T-helper 2 cell treated with Interferon-gamma antibody and Interleukin-4, amounts not matched to agents 5 μg/mL and 100 μg/mL, for 36 hours (primary cell): ENCODE measurements at places on chromosomes 1 and 21.
A peak's percentile ranks its signal among the peaks of the same experiment; 100 is the strongest.

DNA sequence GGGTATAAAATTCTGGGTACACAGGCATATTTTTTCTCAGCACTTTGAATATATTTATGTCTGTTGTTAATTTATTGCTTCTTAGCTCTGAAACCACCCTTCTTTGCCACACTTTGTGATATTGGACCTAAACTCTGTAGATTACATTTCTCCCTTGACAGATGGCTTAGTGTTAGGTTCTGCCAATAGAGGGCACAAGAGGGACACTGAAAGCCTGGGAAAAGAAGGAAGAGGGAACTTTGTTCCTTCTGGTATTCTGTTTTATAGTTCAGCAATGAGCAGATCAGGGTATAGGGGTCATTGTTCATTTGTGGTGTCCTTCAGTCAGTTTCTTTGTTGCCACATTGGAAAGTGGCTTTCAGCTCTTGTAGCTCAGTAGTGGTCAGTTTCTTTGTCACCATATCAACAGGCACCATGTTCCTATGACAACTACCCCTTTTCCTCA lies 423.5 kb upstream of the PROX1 start:
- no peak for DNase-seq

- no peak for DNase-seq
Observed at GRCh38 chr21:24424776-24425175, 1182.5 kb downstream of the MRPL39 start.

- no peak for DNase-seq
Observed at GRCh38 chr1:64077281-64077940, 126.0 kb upstream of the UBE2U start.

GRCh38 chr1:62800825-62801306 lies 16.9 kb downstream of the ATG4C start:
- DNase-seq: no peak

DNA sequence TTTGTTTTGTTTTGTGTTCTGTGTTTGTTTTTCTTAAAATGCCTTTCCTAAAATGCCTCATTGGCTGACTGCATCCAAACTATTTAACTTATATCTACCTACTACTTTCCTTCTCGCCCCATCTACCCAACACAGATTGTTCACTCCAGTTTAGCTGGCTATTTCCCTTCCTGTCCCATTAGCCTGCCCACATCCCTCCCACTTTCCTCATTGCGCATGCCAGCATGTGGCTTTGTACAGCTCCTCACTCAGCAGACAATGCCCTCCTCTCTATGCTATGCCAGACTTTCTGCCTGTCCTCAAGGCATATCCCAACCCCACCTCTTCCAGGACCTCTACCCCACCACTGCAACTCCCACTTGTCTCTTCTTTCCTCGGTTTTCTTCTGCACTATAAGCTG lies 94.7 kb upstream of the C1orf21 start:
- DNase-seq: no peak

GRCh38 chr21:42518626-42519025 lies 5.0 kb downstream of the SLC37A1 start:
- no peak for DNase-seq

GRCh38 chr1:4271338-4271998 lies 371.4 kb upstream of the C1orf174 start:
- DNase-seq: no peak

GRCh38 chr1:66243548-66244130 lies 290.3 kb upstream of the SGIP1 start:
- peak; percentile 36 for DNase-seq

DNA sequence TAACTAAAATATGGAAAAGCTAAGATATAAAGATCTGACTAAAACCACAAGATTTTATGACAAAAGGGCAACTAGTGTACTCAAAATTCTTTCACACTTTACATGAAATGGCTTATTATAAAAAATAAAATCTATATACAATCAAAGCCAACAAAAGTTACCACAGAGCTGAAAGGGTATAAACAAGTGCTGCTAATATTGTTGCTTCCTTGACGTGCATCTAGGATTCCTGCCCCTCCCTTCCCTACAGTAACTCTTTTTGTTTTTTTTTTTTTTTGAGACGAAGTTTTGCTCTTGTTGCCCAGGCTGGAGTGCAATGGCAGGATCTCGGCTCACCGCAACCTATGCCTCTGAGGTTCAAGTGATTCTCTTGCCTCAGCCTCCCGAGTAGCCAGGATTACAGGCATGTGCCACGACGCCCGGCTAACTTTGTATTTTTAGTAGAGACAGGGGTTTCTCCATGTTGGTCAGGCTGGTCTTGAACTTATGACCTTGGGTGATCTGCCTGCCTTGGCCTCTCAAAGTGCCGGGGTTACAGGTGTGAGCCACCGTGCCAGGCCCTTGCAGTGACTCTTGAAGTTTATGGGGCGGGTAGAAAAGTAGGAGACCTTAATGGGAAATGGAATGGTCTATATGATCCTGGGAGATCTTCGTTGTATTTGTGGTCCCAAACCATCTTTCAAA lies 4.5 kb downstream of the SRSF4 start:
- no peak for DNase-seq

DNA sequence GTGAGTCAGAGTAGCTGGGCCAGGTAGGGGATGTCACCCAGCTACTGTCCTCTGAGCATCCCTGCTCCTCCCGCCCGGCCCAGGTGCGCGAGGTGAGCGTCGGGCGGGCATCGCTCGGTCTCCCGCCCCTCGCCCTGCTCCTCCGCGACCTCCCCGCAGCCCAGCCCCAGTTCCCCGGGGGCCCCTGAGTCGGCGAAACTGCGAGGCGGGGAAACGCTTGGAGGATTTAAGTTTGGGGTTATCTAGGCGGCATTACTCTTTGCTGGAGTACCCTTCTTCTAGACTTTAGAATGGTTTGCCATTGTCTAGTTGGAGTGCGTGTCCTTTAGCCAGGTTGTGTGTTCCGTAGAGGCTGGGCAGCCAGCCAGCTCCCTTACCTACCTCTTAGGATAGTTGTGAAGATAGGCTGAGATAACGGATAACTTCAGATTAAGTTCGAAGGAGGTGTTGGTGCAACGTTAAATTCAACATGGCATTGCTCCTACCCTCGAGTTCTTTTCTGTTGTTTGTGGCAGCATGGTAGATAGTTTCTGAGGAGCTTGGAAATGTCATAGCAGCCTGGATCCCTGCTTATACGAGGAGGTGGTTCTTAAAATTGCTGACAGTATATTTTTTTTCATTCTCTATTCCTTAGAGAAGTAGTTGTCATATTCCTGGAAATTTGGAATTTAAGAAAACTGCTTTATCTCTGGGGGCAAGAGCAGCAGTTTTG lies 697 bp downstream of the AGO3 start:
- no peak for DNase-seq

GRCh38 chr1:110880708-110881374 lies 7.9 kb downstream of the CD53 start:
- DNase-seq: peak; percentile 66

DNA sequence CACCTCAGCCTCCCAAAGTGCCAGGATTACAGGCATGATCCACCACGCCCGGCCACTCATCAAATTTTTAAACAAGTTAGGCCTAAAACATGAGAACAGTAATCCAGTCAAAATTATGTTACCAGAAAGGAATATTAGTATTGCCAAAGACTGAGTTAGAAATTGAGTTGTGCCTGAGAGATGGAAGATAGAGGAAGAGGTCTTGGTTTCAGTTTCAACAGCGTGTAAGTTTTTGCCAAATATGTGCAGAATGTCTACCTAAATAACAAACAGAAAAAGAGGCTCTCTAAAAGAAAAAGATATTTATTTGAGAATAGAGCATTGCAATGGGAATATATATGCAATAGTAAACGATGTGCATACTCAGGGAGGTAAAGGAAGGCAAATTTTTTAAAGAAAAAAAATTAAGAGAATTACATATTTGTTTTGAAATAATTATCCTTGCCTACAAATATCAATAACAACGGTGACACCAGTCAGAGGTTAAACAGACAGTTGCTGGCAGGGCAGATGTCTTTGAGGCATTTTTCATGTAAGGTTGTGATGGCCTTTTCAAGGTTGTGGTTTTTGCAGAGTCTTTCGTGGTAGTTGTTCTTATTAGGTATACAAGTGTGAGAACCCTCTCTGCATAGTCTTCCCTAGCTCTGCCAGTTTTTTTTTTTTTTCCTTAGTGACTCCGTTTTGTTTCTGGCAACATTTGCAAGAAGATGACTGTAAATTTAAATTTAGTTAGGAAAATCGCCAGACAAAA lies 2.2 kb upstream of the CD1B start:
- DNase-seq: no peak

DNA sequence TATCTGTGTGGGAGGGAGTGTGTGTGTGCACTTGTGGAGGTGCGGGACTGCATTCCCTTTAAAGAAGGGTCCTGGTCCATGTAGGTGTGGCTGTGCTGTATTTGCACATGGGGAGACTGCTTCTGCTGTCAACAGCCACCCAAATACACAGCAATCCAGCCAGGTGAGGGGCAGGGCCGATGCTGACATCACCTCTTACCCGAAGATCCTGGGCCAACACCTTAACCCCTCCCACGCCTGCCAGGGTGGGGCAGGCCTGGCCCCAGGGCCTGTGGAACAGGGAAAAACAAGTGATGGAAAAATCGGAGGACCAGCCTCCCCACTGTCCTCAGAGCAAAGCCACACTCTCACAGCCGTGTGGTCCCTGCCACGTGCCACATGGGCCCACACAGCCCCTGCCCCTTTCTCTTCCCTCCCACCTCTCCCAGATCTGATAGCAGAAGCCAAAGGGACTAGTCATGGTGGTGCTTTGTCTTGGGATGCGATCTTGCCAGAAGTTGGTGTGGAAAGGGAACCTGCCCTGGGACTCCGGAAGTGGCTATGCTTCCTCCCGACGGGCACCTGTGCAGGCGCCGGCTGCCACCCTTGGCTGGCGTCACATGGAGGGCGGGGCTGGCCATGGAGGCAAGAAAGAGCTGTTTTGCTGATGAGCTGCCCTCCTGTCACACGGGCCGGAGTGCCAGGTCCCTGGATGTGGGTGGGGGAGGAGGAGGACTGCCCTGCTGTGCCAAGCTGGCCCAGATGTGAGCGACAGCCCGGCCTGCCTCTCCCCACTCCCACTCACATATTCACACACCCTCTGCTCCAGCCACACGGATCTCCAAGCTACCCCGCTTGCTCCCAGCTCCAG lies 7.8 kb upstream of the CASZ1 start:
- DNase-seq: no peak

GRCh38 chr1:196611873-196612272 lies 3.6 kb upstream of the KCNT2 start:
- no peak for DNase-seq

DNA sequence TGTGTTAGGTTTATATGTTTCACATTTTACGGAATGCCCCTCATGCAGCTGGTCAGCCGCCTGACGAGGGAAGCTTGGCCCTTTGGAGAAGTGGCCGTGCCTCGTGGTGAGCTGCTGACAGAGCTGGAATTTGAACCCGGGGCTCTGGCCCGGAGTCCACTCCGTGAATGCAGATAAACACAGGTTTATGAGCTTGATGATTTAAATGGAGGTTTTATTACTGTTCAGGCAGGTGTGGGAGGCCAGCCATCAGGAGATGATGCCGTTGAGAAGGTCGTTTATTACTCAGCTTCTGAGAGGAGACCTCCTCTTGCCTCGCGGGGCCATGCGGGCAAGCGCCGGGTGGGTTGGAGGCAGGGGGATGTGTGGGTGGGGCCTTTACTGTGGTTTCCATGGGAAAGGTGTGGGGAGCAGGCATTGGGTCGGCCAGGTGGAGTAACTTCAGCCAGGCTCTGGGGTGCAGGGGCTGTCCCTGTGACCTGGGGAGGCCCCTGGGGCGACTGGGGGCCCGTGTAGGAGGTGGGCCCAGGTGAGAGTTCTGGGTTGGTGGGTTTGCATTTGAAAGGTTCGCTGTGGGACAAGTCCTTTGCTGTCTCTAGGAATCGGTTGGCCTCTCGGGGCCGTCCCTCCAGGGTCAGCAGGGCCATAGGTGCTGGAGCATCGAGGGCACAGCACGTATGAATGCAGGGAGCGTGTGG lies 22.0 kb downstream of the PRKCZ start:
- DNase-seq: no peak

GRCh38 chr1:232145768-232146167 lies 484.2 kb downstream of the SIPA1L2 start:
- DNase-seq: no peak

GRCh38 chr1:184158896-184159681 lies 107.6 kb downstream of the TSEN15 start:
- DNase-seq: no peak

DNA sequence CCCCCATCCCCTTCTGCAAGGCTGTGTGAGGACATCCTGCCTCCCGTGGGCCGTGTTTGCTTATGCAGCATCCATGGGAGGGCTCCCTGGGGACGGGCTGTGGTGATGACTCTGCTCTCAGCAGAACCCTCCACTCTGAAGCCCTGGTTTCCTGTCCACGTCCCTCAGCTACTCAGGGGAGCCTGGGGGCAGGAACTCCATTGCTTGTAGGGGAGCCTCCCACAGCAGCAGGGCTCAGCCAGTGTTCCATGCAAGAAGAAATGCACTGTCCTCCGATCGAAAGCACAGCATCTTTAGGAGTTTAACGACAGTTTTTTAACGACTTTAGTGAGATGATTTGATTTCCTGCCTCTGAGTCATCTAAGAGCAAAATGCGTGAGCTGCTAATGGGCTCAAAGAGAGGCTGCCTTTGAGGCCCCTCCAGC lies 8.3 kb upstream of the KCNAB2 start:
- DNase-seq: no peak

DNA sequence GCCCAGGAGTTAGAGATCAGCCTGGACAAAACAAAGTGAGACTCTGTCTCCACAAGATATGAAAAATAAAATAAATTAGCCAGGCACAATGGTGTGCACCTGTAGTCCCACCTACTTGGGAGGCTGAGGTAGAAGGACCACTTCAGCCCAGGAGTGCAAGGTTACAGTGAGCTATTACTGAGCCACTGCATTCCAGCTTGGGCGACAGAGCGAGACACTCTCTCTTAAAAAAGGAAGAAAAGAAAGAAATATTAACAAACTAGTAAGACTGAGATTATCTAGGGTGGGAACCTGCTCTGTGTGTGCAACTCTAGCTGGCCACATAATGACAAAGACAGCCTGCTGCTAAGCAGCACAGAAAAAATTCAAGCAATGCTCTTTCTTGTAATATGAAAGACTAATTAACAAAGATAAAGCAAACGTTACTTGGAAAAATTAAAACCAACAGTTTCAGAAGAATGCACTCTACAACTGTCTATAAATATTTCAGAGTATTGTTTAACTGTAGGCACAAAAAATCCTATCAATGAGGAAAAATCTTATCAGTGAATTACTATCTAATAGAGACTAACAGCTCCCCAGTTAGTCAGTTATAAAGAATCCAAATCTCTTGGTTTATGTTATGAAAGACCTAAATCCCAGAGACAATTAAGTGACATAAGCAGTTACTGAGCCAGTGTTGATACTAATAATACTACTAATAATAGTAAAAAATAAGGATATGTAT lies 74.5 kb downstream of the ENAH start:
- DNase-seq: no peak

- DNase-seq: no peak
Observed at GRCh38 chr1:35857830-35858229, 25.2 kb upstream of the AGO1 start.

DNA sequence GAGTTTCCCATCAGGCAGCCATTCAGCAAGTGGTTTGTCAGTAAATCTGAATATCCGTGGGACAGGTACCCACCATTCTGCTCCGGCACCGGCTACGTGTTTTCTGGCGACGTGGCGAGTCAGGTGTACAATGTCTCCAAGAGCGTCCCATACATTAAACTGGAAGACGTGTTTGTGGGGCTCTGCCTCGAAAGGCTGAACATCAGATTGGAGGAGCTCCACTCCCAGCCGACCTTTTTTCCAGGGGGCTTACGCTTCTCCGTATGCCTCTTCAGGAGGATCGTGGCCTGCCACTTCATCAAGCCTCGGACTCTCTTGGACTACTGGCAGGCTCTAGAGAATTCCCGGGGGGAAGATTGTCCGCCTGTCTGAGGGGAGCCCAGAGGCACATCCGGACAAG lies 48.4 kb downstream of the B3GALT5 start:
- no peak for DNase-seq
